ENCODE measurements at places on chromosomes 3 and 15. TPM values are rescaled to one million over a fixed set of nuclear protein-coding genes. Genes with fewer than 3 reads are reported as not detected.

- no peak for DNase-seq
Measured at GRCh38 chr3:117874028-117874690, 1160.5 kb downstream of the IGSF11 start.

Gene COX5A
- total RNA-seq, result 551 TPM

Gene PLA2G4D
- not detected for total RNA-seq

DNA sequence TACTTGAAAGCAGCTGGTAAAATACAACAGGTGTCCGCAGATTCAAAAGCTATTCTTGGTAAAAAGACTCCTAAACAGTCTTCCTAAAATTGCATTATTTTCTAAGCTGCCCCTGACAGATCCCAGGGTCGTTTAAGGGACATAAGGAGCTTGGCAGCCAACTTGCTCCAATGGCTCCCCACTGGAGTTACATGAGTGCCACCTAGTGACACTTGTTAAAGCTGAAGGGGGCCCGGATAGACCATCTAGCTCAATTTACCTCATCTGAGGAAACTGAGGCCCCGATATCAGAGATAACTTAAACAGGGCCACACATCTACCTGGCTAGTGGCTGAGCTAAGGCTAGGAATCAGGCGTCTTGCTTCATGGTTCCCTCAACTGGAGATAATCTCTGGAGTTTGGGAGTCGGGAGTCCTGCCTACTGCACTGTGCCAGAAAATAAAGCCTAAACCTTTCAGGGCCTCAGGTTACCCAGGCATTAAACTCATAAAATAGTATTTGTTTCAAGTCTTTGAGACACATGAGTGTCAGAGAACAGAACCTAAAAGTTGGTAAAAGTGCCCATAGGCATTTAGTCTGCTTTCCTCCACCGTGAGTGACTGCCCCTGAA, 6.5 kb upstream of the TBC1D23 start:
- DNase-seq, result peak; percentile 63

DNA sequence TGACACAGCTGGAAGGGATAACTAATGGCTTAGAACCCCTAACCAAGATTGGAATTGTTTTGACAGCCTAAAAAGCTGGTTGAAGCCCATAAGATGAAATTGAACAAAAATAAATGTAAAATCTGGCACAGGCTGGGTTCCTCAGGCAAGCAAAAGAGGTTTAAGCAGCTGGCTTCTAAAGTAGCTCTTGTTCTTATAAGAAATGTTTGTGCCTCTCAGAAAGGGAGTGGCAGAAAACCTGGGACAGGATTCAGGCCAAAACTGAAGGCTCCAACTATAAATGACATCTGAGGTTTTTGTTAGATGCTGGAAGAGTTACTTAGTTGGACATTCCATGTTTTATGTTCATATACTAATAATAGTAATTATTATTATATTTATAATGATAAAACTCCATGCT, 378.3 kb downstream of the CNTN4 start:
- DNase-seq, result no peak

DNA sequence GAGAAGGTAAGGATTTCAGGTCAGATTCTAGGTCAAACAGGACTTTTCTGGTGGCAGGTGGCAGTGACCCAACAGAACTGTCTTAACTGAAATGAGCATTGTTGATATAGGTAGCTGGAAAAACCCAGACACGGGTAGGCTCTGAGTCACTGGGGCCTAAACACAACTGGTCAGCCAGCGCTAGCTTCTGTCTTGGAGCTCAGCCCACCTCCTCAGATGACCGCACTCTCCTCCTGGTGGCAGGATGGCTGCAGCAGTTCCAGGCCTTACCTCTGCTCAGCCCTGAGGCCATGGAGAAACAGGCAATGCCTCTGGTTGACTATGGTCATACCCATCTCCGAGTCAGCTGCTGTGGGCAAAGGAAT, 61.1 kb upstream of the GATA2 start:
- DNase-seq, result no peak

- DNase-seq, result no peak
Measured at GRCh38 chr15:81839387-81839786, 206.4 kb downstream of the MEX3B start.

DNA sequence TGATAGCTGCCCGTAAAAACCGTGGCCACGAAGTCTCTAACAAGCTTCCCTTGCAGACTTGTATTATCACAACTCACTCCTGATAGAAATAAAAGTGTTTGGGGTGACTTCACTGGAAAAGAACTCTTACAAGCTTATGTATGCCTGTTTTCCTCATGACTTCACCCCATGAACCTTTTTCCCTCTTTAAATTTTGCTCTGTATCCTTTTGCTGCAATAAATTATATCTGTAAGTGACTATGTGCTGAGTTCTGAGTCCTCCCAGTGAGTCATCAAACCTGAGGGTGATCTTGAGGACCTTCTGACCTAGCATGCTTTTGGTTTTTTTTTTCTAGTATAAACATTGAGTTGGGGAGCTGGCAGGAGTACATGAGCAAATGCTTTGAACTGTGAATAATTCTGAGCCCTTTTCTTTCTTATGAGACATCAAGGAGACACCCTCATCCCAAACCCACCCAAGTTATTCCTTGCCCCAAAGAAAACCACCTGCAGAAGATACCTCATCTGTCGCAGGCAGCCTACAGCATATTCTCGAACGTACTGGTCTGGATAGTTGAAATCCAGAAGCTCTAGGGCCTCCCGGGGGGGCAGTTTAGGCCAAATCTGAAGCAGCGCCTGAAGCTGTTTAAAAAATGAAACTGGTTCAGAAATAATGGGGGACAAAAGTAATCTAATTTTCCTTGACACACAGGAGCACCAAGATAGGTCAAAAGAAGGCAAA, 85.9 kb downstream of the FAIM start:
- no peak for DNase-seq

Measured in gastrocnemius medialis (tissue), 4 donors.